Chondrocyte (in vitro differentiated cells): ENCODE measurements at places on chromosomes 1 and 21. TPM values are rescaled to one million over a fixed set of nuclear protein-coding genes. Genes with fewer than 3 reads are reported as not detected.

GRCh38 chr1:185917646-185918045 lies 183.5 kb downstream of the HMCN1 start:
- no peaks in the 10 kb centered on the region for H3K27me3 ChIP-seq
- H3K4me3 ChIP-seq: no peak overlapping the region
- peaks cover 19% of the 10 kb centered on the region for H3K4me1 ChIP-seq
- H3K36me3 ChIP-seq: peaks cover 7% of the 10 kb centered on the region
- no peak for DNase-seq

GRCh38 chr1:160239582-160240299 lies 22.6 kb downstream of the DCAF8 start:
- peaks cover 12% of the 10 kb centered on the region for H3K4me1 ChIP-seq
- no peaks in the 10 kb centered on the region for H3K27me3 ChIP-seq
- H3K27ac ChIP-seq: no peak overlapping the region
- peaks cover 25% of the 10 kb centered on the region for H3K36me3 ChIP-seq
- no peak overlapping the region for H3K4me3 ChIP-seq

DNA sequence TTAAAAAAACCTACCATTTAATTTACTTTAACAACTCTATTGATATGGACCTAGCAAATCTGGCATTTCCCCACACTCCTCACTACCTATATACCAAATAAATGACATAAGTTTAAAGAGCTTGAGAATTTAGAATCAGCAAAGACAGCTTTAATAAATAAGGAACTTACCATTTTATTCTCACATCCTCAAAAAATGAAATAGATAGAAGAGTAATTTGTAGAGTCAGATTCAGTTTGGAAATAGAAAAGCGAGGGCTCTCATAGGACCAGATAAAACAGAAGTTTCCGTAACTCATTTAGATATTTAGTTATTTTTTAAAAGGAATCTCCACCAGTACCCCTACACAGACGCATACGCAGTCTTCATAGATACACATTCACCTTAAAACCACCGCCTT lies 117.9 kb downstream of the RGS2 start:
- H3K27me3 ChIP-seq: no peaks in the 10 kb centered on the region
- no peaks in the 10 kb centered on the region for H3K4me1 ChIP-seq
- no peak for DNase-seq
- H3K4me3 ChIP-seq: no peak overlapping the region

DNA sequence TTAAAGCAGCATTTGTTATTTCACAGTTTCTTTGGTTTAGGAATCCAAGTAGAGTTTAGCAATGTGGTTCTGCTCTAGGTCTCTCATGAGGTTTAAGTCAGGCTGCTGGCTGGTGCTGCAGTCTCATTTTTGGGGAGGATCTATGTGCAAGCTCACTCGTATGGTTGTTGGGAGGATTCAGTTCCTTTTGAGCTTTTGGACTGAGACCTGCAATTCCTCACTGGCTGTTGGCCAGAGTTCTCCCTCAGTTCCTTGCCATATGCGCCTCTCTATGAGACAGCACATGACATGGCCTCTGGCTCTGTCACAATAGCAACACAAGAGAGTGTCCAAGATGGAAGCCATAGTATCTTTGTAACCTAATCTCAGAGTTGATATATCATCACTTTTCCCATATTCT lies 91.0 kb downstream of the OLFML2B start:
- peak overlapping the region; percentile 36 for H3K27ac ChIP-seq
- no peak for DNase-seq
- H3K27me3 ChIP-seq: no peaks in the 10 kb centered on the region
- H3K4me3 ChIP-seq: no peak overlapping the region
- peaks cover 58% of the 10 kb centered on the region for H3K4me1 ChIP-seq

GRCh38 chr1:54791880-54792522 lies 9.1 kb downstream of the TTC22 start:
- no peak for DNase-seq
- no peak overlapping the region for H3K4me3 ChIP-seq
- no peaks in the 10 kb centered on the region for H3K4me1 ChIP-seq

DNA sequence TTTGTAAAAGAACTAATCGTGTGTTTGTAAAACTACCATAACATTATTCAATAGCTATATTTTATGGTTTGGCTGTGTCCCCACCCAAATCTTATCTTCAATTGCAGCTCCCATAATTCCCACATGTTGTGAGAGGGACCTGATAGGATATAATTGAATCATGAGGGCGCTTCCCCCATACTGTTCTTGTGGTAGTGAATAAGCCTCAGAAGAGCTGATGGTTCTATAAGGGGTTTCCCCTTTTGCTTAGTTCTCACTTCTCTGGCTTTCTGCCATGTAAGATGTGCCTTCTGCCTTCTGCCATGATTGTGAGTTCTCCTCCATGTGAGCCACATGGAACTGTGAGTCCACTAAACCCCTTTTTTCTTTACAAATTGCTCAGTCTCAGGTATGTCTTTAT lies 1372.3 kb downstream of the AMY1C start:
- H3K27me3 ChIP-seq: no peaks in the 10 kb centered on the region
- H3K27ac ChIP-seq: no peak overlapping the region
- no peaks in the 10 kb centered on the region for H3K36me3 ChIP-seq
- peaks cover 13% of the 10 kb centered on the region for H3K4me1 ChIP-seq

- H3K4me3 ChIP-seq: no peak overlapping the region
- H3K36me3 ChIP-seq: peaks cover 2% of the 10 kb centered on the region
- H3K4me1 ChIP-seq: peaks cover 10% of the 10 kb centered on the region
- H3K27me3 ChIP-seq: peaks cover 6% of the 10 kb centered on the region
- H3K27ac ChIP-seq: no peak overlapping the region
Measured at GRCh38 chr1:2612591-2613365, 20.0 kb downstream of the MMEL1 start.

GRCh38 chr1:81424061-81424460 lies 376.7 kb upstream of the ADGRL2 start:
- H3K27me3 ChIP-seq: no peaks in the 10 kb centered on the region
- no peak for DNase-seq
- no peak overlapping the region for H3K27ac ChIP-seq
- peaks cover 7% of the 10 kb centered on the region for H3K4me1 ChIP-seq

Gene CNKSR1
- total RNA-seq: 0.18 to 0.80 TPM (median 0.58 TPM) in 3 replicates

Gene NFIA
- total RNA-seq: 43.0 to 64.1 TPM (median 47.3 TPM) in 3 replicates

Gene SPTA1
- not detected in 3 replicates for total RNA-seq

Gene PLCH2
- 2.4 to 3.4 TPM (median 3.2 TPM) in 3 replicates for total RNA-seq

Gene REN
- total RNA-seq: not detected in 3 replicates

Gene NFASC
- 0.20 to 0.28 TPM in 2 of 3 replicates, not detected in the other for total RNA-seq

Gene C1QA
- total RNA-seq: not detected in 3 replicates

Gene PPP2R5A
- 12.2 to 16.9 TPM (median 16.8 TPM) in 3 replicates for total RNA-seq

Gene ARHGAP29
- 44.0 to 44.8 TPM (median 44.7 TPM) in 3 replicates for total RNA-seq

Gene CYYR1
- total RNA-seq: 1.3 to 4.1 TPM (median 1.5 TPM) in 3 replicates
